ENCODE measurements at places on chromosomes 11 and 22. TPM values are rescaled to one million over a fixed set of nuclear protein-coding genes. Genes with fewer than 3 reads are reported as not detected.

GRCh38 chr22:20249797-20250354, 18.2 kb downstream of the RTN4R start:
- no peak for DNase-seq

Gene ISX
- total RNA-seq = 53.1 TPM

Gene THRSP
- 0.61 TPM for total RNA-seq

Gene ANO5
- 7.5 TPM for total RNA-seq

Gene MUC5B
- 285 TPM for total RNA-seq

DNA sequence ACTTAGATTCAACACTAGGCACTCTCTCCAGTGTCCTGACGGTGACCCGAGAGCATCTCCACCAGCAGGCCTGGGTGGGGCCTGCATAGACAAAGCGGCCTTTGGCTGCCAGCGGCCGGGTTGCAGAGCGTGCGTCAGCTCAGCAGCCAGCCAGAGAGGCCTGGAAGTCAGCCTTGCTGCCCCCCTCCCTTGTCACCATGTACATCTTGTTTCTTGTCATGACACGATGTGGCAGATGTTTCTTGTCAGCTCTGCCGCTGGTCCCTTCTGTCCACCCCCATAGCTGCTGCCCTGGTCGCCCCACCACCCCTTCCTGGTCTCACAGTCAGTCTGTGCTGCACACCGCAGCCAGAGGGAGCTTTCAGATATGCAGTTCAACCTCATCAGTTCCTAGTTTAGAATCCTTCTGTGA, 33.1 kb upstream of the CBX7 start:
- DNase-seq = no peak

DNA sequence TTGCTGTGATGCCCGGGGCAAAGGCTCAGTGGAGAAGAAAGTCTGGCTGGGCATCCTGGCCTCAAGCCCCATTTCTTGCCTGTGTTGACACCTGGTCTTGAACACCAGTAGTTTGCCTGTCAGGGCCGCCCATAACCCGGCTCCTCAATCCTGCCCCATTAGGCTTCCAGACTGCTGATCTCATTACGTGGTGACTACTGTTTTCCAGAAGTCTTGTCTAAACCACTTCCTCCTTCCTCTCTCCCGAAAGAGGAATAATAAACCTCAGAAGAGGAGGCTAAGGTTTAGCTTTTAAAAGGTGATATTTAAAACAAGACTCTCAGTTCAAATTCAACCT, 97.7 kb downstream of the CD44 start:
- no peak for DNase-seq

DNA sequence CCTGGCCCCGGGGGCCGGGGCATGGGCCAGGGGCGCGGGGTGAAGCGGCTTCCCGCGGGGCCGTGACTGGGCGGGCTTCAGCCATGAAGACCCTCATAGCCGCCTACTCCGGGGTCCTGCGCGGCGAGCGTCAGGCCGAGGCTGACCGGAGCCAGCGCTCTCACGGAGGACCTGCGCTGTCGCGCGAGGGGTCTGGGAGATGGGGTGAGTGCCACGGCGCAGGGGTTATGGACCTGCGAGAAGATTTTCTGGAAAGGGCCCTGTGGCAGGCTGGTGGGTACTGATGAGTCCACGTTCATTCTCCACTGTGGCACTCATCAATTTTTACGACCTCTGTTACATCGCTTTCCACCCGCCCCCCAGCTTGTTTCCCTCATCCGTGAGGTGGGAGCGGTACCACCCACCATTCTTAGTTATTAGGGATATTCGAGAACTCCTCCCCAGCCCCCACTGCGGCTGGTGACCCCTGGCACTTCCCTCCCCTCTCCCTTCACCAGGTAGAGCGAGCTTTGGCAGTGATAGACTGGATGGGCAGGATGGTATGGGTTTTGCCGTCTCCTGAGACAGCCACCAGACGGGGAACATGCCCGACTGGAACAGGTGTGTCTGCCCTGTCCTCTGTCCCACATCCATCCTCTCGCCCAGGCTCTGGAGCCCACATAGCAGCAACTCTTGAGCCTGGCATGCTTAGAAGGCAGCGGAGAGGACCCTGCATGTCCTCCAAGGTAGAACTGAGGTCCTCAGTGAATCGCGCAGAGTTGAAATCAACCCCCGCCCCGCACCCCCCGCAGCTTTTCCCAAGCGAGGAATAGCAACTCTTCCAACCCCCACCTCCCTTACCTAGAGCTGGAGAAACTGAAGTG, 562 bp downstream of the DGAT2 start:
- peak; percentile 28 for DNase-seq

DNA sequence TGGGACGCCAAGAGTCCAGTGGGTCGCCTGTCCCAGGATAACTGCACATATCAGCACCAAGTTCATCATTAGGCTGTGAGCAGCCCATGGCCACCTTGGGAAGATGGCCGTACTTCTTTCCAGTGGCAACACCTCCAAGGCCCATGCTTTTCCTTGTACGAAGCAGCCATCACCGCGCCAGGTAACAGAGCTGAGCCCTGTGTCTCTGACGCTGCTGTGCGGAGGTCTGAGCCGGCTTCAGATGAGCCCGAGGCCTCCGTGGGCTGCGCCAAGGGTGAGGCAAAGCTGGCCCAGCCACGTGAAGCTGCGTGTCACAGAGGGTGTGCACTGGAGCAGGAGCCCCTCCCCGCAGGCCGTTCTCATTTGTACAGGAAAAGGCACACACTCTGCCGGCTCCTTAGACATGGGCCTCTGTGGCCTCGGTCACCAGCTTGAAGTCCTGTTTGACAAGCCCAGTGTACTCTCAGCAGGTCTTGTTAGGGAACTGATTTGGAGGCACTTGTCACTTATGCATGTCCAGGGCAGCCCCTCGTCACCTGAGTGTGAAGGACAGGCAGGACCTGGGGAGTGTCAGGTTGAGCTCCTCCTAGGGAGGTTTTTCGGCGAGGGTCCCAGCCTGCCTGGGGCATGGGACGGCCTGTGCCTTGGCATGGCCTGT, 401.5 kb downstream of the TBC1D22A start:
- no peak for DNase-seq

Data from colonic mucosa (tissue), 4 donors.